ENCODE measurements at places on chromosomes 2 and 18.

- no peak for DNase-seq
These were observed 148.4 kb upstream of the PXDN start for GRCh38 chr2:1892529-1893250.

DNA sequence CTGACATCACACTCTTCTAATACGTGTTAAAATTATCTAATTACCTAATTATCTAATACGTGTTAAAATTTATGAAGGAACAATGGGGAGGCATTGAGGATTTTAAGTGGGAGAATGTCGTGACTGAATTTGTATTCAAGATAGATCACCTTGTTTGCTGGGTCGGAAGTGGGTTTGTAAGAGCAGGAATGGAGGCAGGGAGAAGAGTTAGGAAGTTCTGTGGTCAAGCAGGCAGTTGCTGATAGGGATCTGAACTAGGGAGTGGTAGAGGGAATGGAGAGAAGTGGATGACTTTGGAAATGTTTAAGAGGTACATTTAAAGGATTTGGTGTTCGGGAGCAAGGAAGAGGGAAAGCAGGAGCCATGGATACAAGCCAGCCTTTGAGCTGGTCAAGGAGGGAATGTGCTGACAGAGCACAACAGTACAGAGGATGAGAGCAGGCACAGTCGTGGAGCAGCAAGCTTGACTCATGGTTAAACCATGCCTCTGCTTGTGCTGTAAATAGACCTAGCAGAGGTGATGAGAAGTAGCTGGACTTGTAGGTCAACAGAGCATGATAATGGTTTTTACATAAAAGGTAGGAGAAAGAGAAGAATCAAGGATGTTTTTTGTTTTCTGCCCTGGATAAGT is 16.2 kb downstream of the IL18RAP start:
- DNase-seq: no peak

- DNase-seq: no peak
These were observed 64.1 kb downstream of the SOX11 start for GRCh38 chr2:5756272-5756671.

DNA sequence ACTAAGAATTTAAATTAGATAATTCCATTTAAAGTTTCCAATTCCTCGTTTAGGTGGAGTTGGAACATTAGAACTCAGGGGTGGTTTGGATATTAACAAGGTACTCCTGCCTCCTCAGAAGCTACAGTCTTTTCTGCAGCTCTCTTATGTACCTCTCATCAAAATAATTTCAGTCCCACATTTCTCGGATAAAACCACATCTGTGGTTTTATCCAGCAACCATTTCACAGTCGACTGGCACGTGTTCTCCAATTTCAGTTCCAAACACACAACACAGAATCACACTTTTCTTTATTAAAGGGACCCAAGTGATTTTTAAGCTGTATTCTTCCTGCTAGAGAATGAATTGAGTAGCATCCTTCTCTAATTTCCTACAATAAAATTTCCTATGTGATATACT is 22.7 kb upstream of the NFU1 start:
- DNase-seq: no peak

GRCh38 chr18:43009674-43010073 is 105.8 kb downstream of the RIT2 start:
- DNase-seq: no peak

DNA sequence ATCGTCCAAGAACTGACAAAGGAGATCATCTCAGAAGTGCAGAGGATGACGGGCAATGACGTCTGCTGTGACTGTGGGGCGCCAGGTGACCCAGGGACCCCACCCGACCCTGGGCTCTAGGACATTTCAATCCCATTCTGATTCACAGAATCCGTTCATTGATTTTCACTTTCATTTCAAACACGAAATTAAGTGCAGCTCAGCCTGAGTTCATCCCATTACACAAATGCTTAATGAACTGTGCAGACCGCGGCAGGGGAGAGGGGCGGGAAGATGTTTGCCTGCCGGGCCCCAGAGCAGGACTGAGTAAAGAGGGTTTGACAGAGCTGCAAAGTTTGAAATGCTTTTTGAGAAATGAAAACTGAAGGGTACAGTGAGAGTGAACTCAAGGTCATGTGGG is 67.1 kb downstream of the ITGB1BP1 start:
- no peak for DNase-seq

- no peak for DNase-seq
These were observed 780.0 kb downstream of the CNTNAP5 start for GRCh38 chr2:124805060-124805459.

- no peak for DNase-seq
These were observed 184.7 kb downstream of the EIPR1 start for GRCh38 chr2:3192920-3193319.

DNA sequence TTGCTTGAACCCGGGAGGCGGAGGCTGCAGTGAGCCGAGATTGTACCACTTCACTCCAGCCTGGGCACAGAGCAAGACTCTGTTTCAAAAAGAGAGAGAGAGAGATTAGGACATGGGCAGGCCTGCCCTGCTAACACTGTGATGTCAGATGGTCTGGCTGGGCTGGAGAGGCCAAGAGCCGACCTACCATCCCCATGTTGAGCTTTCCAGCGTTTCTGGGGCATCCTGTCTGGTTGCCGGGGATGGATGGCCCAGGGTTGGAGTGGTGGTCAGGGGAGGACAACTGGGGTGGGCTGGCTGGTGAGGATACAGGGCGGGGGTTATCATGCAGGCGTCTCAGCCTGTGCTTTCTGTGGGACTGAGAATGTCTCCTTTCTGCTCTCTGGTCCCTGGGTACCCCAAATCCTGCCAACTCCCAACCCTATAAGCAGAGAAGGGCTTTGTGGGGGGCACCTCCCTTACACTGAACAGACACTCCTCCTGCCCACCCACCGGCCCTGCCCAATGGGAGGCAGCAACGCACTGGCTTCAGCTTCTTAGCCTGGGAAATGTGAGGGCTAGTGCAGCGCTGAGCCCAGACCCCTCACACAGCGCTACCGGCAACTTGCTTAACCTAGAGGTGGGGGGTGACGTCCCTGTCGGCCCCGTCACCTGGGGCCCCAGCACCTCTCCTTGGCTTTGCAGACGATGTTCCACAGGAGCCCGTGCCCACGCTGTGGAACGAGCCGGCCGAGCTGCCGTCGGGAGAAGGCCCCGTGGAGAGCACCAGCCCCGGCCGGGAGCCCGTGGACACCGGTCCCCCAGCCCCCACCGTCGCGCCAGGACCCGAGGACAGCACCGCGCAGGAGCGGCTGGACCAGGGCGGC is 5.4 kb downstream of the SNORC start:
- peak; percentile 32 for DNase-seq

DNA sequence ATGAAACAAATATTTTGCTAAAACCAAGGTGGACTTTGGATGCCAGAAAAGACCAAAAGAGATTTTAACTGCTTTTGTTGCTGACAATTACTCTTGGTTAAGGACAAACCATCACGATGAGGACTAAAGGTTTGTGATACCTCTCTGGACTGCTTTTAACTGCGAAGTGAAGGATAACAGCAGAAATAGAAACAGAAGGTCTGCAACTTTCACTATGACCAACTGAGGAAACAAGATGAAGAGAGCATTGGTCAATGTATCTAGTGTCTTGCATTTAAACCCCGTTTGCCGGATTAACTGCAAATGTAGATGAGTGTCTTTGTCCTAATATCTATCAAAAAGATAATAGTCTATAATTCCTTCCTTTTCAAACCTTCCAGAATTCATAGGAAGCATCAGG is 541.7 kb downstream of the ERBB4 start:
- DNase-seq: no peak

GRCh38 chr2:20474757-20475566 is 28.1 kb downstream of the RHOB start:
- no peak for DNase-seq

DNA sequence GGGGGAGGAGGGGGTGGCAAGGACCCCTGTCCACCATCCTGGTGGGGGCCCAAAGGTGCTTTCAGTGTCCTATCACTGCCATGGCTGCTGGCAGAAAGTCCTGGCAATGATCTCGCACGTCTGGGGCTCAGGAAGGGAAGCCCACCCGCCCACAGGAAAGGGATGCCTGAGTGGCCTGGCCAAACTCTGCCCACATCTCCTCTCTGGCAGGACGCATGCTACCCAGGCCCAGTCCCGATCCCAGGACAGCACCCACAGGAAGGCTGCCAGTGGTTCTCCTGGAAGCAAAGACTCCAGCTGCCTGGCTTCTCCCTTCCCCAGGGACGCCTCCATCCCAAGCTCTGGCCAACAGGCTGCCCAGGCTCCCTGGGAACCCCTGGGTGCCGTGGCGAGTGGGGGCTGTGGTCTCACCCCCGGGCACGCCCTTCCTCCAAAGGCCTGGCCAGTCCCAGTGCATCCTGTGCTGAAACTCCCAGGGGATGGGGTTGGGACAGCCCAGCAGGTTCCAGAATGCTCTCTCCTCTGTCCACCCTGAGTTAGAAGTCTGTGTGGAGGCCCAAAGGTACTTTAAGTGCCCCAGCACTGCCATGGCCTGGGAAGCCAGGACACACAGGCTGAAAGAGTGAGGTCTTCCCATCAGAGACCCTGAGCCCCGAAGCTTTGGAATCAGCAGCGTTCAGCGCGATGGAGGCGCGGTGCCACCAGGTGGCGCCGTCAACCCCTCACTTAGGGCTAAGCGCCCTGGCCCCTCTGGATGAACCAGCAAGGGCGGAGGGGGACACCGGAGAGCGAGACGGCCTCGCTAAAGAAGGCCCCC is 29.8 kb upstream of the TAF1B start:
- peak; percentile 85 for DNase-seq

DNA sequence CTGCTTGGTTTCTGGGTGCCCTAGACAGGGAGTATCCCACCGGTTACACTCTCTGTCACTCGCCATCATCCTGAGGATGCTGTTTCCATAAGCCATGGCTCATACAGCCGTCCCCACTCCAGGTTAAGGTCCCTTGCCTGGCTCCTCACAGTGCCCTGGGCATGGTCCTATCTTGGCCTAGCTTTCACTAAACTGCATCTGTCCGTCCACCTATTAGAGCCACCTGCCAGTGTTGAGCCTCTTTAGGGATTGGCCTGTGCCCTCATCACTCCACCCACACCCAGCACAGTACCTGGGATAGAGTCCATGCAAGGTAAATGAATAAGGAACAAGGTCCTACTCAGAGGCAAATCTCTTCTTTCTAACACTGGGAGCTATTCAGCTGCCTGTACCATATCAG is 320.1 kb downstream of the GBX2 start:
- DNase-seq: no peak

DNA sequence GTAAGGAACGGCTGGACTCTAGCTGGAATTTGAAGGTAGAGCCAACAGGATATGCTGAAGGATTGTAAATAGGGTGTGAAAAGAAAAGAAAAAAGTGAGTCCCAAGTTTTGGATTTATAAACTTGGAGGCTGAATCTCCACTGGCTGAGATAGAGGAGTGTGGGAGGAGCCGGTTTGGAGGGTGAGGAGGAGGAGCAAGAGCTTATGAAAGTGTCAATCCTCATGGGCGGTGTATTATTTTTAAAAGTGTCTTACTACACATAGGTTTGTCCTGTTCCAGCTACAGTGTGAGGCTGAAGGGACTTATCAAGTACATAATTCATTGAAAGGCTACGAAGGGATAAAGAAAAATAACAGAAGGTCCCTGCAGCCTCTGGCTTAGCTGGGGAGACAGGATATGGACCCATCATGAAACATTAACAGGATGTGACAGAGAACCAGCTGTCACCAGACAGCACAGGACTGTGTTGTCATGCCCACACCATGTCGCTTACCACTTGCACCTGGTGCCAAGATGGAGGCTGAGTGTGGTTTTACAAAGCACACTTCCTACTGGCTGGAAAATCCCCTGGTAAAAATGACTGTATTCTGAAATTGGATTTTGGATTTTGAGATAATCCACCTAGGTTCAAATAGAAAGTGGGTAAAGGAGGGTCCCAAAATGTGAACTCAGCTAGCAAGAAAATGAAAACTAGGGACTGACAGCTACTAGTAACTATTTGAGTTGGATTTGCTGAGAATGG is 2.5 kb upstream of the MREG start:
- peak; percentile 45 for DNase-seq

GRCh38 chr2:224849264-224849663 is 133.1 kb upstream of the CCDC195 start:
- no peak for DNase-seq

DNA sequence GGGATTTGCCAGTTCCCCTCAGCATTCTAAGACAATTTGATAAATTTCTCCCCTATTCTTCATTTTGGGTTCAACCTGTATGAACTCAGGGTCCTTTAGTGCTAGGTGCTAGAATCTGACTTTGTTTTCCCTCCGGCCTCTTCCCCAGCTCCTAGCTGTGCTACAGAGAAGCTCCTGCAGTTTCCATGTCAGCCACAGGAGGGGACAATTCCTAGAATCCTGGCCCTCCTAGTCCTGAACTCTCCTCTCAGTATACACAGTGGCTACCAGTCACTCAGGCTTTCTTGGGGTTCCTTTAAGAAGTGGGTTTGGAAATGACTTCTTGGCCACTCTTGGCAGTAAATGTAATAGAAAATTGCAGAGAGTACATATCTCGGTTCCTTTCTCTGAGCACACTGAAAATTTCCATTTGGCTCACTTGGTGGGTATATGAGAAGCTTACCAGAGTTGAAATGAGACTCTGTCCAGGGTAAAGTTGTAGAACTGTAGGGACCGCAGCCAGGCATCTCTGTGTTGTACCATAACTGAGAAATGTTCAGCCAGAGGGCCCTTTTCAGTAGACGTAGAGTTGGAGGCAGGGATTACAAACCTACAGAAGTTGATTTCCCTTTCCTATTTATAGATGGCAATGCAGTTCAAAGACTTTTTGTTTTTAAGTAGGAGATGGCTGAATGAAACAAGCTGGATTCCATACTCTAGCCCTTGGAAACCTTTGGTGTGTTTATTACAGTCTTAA is 5.0 kb upstream of the CHST10 start:
- no peak for DNase-seq

- DNase-seq: no peak
These were observed 20.2 kb downstream of the CACNB4 start for GRCh38 chr2:152078662-152079061.

GRCh38 chr2:134377730-134378129 is 123.9 kb downstream of the MGAT5 start:
- no peak for DNase-seq

- DNase-seq: peak; percentile 48
These were observed 155.4 kb downstream of the FAM210A start for GRCh38 chr18:13570856-13571495.

DNA sequence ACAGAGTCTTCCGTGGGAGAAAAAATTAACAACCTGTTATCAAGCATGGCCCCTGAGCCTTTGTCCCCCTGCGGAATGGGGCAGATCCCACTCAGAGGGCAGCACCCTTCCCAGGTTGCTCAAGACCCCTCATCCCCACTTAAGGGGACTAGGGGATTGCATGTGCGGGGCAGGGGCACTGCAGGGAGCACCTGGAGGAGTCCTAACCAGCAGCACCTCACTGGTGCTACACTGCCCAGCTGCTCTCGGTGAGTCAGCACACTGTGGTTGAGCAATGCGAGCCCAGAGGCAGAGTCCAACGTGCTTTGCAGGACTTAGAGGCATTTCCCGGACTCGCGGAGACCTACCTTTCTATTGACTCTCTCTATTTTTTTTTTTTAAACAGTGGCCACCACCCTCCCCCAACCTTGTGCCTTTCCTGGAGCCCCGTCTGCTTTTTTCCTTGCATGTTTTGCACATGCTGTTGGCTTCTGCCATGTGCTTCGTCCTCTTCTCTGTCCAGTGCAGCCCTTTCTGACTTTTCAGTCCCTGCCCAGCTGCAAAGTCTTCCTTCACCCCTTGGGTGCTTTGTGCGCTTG is 74.0 kb downstream of the IL1R2 start:
- DNase-seq: no peak
